ENCODE measurements at places on chromosomes 7 and 10.

DNA sequence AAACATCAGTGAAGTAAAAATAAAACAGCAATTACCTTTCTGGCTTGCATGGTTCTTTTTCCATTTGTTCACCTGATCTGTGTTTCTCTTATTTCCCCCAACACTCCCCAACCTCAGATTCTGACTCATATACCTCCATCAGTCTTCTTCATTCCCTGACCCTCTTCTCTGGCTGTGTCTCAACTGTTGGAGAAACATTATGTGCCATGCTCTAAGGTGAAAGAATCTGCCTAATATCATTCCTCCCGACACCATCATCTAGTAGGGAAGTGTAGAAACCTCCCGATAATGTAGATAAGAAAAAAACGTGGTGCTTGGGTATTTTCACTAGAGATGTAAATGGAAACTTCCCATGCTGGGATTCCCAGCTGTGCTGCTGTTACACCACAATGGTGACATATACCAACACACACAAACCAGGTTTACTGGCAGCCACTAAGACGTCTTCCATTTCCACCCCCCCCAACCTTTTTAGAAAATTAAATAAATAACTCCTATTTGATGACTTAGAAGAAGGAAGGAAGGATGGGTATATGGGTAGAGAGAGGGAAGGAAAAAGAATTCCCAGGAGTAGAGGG, 63.4 kb downstream of the OSBPL3 start:
- DNase-seq: no peak

DNA sequence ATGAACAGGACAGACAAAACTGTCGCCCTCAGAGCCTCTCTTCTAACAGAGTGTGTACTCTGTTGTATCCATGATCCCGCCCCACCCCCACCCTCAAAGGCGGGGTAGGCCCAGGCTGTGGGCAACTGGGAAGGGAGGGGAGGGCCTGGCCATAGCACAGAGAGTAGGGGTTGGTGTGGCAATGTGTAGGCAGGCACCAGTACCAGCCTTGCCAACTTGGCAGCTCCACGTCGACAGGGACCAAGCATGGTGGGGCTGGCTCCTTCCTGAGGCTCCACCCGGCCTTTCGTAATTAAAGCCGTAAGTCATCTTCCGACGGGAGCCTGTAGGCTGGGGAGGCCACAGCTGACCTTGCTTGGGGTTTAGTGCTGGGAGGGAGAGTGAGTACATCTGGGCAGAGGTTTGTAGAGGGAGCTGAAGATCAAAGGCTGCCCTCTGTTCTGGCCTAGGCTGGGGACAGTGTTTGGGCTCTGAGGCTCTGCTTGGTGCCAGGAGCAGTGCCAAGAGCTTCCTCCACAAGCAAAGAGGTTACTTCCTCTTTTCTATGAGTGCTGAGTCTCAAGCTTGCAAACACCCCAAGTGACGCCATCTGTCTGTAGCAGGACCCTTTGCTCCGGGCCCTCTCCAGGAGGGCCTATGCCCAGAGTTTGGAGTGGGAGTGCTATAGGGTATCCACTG, 121.6 kb downstream of the C10orf105 start:
- DNase-seq: no peak

GRCh38 chr7:152588350-152588749, 87.6 kb downstream of the XRCC2 start:
- DNase-seq: no peak

GRCh38 chr7:17044396-17044795, 162.6 kb upstream of the AGR3 start:
- no peak for DNase-seq

DNA sequence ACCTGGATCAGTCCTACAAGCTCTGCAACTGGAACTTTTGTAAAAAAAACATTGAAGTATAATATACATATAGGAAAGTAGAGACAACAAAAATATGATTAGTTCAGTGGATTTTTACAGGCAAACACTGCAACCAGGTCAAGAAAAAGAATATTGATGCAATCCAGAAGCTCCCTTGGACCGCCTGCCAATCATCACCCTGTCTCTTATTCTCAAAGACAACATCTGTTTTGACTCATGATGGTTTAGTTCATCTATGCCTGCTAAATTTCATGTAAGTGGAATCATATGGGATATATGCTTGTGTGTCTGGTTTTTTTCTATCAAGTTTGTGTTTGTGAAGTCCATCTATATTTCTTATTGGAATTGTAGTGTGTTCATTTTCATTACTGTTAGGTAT, 7.7 kb upstream of the HYCC1 start:
- DNase-seq: no peak

DNA sequence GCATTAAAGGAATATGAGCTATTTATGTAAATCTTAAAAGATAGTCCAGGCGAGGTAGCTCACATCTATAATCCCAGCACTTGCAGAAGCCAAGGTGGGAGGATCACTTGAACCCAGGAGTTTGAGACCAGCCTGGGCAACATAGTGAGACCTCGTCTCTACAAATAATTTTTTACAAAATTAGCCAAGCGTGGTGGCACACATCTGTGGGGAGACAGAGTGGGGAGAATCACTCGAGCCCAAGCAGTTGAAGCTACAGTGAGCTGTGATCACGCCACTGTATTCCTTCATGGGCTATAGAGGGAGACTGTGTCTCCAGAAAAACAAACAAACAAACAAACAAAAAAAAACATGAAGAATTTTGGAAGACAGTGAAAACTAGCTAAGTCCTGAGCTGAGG, 28.4 kb downstream of the HERC4 start:
- DNase-seq: no peak

DNA sequence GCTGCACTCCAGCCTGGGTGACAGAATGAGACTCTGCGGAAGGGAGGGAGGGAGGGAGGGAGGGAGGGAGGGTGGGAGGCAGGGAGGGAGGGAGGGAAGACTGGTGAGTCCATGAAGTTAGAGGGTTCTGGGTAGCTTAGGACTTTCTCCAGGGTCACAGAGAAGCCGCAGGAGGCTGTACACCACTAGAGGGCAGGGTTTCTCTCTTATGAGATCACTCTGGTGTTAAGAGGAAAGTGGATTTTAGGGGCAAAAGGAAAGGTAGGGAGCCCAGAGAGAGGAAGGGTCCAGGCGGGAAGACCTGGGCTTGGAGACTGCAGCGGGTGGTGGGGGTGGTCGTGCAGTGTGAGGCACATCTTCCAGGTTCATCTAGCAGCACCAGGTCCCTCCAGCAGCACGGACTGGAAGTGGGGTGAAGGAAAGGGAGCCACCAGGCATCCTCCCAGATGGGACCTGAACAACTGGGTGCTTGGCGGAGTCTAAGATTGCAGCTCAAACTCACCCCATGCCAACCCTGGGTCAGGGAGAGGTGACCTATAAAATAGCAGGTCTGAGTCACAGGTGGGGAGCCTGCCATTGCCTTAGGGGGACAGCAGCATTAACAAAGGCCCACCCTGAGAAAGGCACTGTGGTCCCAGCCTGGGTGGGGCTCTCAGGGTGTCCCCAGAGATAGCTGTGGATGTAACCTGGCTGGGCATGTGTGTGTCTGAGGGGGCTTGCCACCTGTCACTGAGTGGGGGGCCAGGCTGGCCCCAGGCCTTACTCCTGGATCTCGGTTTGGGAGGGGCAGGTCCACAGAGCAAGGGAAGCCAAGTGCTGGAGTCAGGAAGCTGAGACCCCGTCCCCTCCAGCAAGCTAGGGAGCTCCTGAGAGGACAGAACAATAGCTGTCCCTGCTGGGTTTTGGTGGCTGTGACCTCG, 48.5 kb upstream of the SLC29A3 start:
- peak; percentile 56 for DNase-seq

DNA sequence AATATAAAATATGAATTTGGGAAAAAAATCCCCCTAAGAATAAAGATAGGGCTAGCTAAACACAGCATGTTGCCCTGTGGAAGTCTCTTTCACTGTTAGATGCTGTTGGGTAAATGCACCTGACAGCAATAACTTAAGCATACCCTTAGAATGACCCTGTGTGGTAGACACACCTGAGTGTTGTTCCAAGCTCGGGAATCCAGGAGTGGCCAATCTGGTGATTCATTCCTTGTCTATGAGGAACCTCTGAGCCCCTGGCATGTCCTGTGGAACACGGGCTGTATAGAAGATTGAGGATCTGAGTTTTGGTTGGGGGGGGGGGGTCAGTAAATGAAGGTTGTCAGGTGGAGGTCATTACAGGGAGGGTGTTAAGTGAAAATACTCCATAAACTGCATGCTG, 730.0 kb upstream of the IGFBP3 start:
- no peak for DNase-seq

DNA sequence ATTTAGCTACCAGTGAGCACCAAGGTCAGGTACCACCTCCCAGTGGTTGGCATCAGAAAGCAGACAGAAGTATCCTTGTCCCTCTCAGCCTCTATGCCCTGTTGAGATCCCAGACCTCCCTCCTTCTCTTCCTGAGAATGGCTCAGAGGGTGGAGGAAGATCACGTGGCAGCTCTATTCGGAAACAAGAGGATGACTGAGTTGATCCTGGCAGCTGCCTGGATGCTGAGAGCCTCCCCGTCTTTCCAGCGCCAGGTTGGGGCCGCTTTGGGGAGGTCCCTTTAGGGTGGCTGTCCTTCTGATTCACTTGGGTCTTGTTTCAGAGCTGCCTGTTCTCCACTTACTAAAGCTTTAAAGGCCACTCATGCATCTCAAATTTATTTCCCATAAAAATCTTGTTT, 36.9 kb upstream of the NPFFR1 start:
- no peak for DNase-seq

GRCh38 chr10:25398680-25399079, 223.9 kb downstream of the GPR158 start:
- no peak for DNase-seq

DNA sequence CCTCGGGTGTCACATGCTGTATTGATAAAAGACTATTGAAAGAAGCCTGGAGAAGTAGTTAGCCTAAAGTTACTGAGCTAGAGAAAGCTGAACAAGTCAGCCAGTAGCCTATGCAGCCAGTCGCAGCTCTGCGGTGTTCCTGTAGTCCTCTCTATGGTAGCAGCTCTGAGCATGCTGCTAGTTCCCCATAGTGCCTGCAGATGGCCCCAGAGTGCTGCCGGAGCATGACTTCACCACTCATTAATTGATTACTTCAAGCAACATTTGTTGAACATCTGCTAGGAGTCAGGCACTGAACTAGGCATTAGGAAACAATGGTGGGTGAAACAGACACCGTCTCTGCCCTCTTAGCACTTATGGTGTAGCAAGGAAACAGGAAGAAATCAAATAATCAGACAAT, 422.7 kb downstream of the SORCS3 start:
- peak; percentile 52 for DNase-seq

GRCh38 chr10:35090162-35090954, at the start of gene CUL2:
TSS of gene CUL2 (minus strand) at chr10:35090341. CDS start at chr10:35071317, 19,024 bp downstream.
- peak; percentile 95 for DNase-seq

GRCh38 chr10:28997734-28998133, 291.1 kb upstream of the LYZL1 start:
- DNase-seq: no peak

- DNase-seq: peak; percentile 62
Measured at GRCh38 chr7:127629268-127629854, 11.4 kb upstream of the PAX4 start.

GRCh38 chr7:30276203-30276900, 8.0 kb upstream of the ZNRF2 start:
- peak; percentile 54 for DNase-seq

DNA sequence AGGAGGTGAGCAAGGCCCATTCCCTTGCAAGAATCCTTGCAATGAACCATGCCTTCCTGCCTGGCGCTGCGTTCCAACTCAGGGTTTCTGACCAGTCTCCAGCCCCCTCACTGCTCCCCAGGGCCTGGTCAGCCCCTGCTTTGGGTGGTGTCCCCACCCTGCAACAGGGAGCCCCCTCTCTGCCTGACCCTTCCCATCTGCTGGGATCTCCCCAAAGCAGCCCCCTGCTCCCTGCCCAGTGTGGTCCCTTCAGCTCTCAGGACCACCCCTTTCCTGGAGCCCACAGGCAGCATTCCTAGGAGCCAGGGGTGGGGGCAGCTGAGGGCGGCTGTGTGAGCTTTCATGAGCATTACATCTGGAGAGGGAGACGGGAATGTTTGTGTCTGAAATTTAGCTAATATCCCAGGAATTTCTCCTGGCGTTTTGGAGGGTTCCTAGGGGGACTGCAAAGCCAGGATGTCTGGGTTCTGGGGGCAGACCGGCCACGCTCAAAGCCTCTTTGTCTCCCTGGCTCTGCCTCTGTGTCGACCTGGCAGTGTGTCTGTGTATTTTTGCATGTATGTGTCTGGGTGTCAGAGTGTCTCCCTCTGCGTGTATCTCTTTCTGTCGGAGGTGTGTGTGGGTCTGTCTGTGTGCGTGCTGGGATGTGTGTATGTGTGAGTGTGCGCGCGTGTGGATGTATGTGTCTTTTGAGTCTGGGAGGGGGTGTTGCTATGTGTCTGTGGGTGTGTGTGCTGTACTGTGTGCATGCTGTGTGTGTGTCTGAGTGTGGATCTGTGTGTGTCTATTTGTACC, 300.5 kb upstream of the ZMIZ1 start:
- no peak for DNase-seq

DNA sequence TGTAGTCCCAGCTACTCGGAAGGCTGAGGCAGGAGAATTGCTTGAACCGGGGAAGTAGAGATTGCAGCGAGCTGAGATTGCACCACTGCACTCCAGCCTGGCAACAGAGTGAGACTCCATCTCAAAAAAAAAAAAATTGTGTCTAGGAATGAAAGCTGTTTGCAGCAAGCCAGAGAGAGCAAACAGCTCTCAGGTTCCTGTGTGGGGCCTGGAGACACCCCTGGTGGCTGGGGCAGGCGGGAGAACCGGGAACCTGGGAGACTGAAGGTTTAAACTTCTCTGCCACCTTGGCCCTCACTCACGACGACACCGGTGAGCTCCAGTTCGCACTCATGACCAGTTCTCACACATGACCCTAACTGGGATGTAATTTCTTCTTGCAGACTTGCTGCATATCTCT, 13.2 kb upstream of the UNCX start:
- no peak for DNase-seq

DNA sequence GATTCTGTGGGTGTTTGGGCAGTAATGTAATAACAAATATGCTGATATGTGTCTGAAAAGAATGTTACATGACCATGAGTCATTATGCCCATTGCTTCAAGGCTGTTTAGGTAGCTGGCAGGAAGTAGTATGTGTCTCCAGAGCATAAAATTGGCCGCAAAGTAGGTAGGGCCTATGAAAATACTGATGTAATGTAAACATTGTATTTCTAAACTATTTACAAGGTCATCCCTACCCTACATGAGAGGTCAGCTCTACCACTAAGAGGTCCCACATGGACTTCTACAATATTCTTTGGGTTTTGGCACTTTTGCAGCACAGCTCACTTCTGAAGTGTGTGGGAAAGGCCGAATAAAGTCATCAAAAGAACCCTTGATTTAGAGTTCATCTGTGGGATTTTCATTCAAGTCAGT, 301.9 kb downstream of the AHR start:
- DNase-seq: no peak

DNA sequence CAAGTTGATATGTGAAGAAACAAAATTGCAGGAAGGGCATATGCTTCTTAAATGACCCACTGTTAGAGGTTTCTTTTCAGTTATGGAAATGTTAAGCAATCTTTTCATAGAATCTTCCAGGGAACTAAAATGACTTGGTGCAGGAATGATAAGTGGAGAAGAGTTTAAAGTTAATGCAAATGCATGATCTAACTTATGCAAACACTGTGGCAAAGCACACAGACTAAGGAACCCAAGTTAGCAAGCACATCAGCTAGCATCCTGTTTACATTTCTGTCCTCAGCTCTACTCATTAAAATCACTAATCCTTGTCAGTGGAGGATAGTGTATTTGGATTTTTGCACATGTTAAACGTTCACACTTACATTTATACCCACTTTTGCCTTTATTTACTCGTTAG, 9.3 kb downstream of the CLCN1 start:
- no peak for DNase-seq

Measured in activated CD4-positive, alpha-beta T cell treated with anti-CD3 and anti-CD28 coated beads for 48 hours (primary cell).